ENCODE measurements at places on chromosomes 1 and 21.

GRCh38 chr21:32844653-32845436, 73.3 kb upstream of the PAXBP1 start:
- DNase-seq, result peak; percentile 17

- DNase-seq, result no peak
Measured at GRCh38 chr1:37150986-37151385, 116.7 kb upstream of the GRIK3 start.

- DNase-seq, result no peak
Measured at GRCh38 chr1:94248956-94249688, 11.7 kb upstream of the ARHGAP29 start.

DNA sequence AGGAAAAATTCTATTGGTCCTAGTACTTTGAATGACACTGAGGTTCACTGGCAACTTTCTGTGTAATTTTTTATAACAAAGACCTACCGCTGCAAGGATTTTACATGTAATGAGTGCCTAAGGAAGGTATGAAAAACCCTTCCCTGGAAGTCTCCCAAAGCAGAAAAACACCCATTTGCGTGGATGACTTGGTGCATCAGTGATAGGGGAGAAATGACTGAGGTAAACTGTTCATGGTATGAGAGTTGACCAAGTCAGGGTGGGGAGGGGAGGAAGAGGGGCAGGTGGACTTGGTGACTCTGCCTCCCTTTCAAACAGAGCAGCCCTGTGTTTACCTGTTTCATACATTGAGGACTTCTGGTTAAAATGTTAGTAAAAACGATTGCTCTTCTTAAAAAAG, 78.8 kb upstream of the IPO9 start:
- DNase-seq, result peak; percentile 17

DNA sequence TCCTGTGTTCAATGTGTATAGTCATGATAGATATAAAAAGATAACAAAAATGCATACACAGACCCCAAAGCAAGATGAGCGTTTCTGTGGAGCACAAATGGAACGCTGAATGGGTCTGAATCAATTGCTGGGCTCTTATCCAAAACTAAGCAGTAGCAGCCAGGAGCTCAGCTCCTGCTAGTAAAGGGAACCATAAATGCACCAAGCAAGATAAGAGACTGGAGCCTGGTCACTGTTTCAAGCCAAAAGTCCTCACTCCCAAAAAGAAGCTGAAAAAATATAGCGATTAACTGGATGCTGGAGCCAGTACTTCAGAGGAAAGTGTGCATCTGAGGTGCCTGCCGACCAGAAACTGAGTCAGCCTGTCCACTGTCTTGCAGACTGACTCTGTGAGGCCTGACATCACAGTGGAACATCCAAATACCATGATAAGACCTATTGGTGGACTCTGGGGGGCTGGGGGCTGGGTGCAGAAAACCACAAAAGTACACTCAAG, 68.9 kb downstream of the LRRC8C start:
- DNase-seq, result peak; percentile 87

All from hematopoietic multipotent progenitor cell treated with erythropoietin and hydrocortisone succinate and interleukin-3 and kit ligand, for 4 days (in vitro differentiated cells).